Activated naive CD8-positive, alpha-beta T cell treated with anti-CD3 and anti-CD28 coated beads for 36 hours (primary cell): ENCODE measurements at places on chromosomes 11 and 22.

DNA sequence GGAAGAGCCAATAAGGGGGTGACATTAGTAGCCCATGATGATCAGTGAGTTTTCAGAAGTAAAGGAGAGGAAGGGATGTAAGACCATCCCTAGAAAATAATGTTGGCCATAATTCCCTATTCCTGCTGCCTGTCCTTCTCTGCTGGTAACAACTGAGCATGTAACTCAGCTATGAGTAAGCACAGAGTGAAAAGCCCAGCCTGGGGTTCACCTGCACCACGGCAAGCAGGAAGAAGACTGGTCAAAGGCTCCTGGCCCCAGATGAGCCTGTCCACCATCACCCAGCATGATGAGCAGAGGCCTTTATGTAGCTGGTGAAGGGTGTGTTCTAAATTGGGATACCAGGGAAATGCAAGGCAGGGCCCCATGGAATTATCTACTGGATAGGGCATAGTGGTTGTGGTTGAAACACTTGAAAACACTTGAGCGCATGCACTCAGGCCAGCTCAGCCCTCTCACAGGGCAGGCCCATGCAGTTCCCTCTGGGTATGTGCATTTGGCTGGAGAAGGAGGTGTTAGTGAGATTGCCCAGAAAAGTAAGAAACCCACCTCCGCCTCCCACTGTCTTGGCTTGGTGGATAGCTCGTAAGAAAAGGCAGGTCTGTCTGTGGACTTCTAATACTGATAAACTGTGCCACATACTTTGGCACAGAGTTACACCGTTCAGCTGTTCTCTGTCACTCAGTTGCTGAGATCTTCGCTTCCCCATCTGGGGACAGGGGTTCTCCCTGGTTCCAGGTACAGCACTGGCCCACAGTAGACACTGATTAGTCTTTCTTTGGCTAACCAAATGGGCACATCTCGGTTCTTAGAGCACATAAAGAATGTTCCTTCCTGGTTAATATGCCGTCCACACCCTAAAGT lies 86.8 kb downstream of the AMOTL1 start:
- DNase-seq, result no peak

DNA sequence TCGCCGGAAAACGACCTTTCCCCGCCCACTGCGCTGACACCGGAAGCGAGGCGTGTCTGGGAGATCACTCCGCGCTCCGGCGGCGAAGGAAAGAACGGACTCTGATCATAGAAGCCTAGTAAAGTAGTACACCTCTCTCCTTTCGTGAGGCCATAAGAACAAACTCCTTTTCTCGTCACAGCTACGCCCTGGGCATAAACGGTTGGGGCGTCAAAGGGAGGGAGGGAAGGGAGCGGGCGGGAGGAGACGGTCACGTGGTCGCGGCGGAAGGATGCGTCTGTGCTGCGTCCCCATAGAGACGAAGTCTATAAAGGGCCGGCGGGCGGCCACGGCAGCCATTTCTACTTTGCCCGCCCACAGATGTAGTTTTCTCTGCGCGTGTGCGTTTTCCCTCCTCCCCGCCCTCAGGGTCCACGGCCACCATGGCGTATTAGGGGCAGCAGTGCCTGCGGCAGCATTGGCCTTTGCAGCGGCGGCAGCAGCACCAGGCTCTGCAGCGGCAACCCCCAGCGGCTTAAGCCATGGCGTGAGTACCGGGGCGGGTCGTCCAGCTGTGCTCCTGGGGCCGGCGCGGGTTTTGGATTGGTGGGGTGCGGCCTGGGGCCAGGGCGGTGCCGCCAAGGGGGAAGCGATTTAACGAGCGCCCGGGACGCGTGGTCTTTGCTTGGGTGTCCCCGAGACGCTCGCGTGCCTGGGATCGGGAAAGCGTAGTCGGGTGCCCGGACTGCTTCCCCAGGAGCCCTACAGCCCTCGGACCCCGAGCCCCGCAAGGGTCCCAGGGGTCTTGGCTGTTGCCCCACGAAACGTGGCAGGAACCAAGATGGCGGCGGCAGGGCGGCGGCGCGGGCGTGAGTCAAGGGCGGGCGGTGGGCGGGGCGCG lies at the start of gene ATF4:
ATF4 (plus strand) TSS at position 337 of the 880 bp plus-strand sequence. CDS start 884 bp downstream, outside the sequence.
- DNase-seq, result peak; percentile 82

DNA sequence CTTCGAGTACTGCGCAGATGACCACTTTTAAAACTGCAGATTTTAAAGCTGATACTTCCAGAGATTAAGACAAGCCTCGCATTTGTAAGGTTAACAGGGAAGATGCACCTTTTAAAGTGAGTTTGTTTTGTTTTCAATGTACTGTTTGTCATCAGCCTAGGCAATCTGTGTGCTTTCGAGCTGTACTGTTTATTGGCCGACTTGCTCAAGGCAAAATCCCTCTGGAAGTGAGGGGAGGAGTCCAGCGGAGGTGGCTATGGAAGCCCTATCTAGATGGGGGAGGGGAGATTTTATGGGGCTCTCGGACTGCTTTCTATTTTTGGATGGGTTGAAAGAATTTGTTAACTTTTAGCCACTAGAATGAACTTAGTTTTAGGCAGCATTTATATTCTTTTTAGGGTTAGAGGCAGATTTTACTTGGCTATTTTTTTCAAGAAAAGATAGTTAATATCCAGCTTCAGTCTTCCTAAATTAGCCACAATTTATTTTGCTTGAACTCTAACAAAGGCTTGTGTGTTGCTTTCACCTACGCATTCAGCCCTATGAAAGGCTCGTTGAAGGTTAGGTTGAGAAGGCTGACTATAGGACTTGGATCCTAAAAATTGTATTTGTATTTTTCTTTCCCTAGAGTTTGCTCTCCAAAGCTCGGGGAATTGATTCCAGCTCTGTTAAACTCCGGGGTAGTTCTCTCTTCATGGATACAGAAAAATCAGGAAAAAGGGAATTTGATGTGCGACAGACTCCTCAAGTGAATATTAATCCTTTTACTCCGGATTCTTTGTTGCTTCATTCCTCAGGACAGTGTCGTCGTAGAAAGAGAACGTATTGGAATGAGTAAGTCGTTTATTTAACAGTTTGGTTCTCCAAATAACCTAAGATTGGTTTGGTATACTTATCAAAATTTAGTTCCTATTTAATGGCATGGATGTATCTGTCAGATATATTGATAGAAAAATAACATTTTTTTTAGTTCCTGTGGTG lies 2.1 kb downstream of the WEE1 start:
- no peak for DNase-seq

- DNase-seq, result no peak
Measured at GRCh38 chr11:120332822-120333716, 3.1 kb upstream of the ARHGEF12 start.

DNA sequence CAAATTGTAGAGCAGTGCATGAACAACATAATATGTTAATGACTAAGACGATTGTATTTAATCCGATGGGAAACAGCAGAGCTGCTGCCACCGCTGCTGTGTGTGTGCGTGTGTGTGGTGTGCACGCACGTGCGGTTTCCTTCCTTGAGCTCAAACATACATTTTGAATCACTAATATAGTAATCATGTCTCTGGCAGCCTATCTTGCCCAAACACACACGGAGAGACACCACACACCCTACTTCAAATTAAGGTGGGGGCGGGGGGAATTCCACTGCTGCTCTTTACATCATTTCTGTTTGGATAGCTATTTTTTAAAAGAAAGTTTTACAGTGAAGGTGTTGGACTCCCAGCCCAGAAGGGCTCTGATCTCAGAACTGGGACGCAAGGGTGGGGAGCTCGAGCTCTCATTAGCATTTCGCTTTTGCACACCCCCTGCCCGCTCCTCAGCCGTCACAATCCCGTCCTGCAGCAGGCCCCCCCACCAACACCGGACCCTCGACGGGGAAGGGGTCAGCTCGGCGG lies 651 bp upstream of the FAM83F start:
- peak; percentile 64 for DNase-seq

- DNase-seq, result no peak
Measured at GRCh38 chr11:34926101-34926830, 9.8 kb downstream of the PDHX start.

DNA sequence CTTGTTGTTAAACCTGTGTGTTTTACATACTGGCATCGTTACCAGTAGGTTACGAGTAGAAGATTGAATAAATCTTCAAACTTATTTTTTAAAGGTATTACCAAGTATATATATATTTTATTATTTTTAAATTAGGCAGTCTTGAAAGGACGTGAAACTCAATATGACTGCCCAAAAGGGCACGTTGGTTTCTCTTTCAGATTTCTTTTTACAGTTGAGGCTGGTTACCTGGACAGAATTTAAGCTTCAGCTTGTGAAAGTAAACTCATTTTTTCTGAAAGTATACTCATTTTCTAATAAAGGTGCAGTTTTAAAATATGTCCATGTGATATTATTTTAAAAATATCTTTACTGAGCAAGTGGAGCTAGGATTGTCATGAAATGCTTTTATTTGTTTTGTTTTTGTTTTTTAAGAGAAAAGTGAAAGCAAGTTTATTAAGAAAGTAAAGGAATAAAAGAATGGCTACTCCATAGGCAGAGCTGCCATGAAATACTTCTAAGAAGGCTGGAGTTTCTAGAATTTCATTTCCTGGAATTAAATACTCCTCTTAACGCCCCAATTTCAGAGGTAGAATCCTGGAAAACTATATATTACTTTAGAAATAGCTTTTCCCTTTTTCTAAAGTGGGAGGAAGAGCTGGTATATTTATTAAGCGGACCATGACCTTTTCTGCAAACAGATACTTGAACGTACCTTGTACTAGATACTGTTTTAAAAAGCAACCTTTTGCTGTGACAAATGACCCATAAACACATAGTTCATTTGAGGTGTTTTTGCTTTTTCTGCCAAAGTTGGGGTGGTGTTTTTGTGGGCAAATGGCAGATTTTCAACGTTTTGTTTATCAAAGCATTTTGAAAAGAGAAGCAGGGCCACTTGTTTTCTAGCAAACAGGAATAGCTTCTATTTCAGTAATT lies 1.9 kb downstream of the FBXO7 start:
- DNase-seq, result no peak

DNA sequence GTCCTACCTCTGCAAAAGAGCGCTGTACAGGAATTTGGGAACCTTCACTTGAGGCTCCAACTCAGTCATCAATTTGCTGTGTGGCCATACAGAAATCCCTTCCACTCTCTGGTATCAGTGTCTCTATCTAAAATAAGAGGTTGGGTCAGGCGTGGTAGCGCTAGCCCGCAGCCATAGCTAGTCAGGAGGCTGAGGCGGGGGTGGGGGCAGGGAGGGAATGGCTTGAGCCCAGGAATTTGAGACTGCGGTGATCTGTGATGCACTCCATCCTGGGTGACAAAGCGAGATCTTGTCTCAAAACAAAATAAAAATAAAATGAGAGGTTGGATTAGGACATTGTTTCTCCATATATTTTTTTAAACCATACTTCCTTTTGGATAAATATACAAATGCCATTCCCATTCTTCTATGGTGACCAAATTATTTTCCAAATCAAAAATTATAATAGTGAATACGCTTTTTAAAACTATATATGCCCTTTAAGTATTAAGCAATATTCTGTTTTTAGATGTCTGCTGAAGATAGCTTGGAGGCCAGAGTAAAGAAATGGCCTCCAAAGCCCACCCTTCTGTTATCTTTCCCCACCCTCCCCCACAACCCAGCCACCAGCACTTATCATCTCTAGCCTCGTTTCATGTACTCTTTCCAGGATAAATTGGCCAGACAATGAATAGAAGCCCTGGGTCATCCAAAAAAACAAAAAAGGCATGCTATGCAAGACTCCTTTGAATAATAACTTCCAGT lies 87.2 kb downstream of the PLEKHA7 start:
- no peak for DNase-seq

- DNase-seq, result no peak
Measured at GRCh38 chr11:91299980-91300379, 924.6 kb upstream of the FAT3 start.

- no peak for DNase-seq
Measured at GRCh38 chr11:88697139-88697538, 359.6 kb upstream of the CTSC start.

DNA sequence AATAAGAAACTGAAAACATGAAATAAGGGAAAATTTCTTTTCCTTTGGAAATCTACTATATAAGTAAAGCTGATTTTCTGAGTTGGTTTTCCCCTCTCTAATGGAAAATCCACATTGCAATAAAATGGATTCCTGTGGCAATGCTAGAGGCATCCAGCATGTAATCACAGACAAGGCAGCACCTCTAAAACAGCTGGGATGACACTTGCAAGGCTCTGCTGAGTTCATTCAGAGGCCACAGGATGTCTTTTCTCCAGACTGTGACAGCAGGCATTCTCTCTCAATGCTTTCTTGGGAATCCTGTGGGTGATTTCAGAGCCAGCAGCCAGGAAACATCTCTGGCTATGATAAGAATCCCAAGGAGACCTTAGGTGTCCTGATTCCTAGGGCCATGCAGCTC lies 201.3 kb upstream of the BLID start:
- no peak for DNase-seq

DNA sequence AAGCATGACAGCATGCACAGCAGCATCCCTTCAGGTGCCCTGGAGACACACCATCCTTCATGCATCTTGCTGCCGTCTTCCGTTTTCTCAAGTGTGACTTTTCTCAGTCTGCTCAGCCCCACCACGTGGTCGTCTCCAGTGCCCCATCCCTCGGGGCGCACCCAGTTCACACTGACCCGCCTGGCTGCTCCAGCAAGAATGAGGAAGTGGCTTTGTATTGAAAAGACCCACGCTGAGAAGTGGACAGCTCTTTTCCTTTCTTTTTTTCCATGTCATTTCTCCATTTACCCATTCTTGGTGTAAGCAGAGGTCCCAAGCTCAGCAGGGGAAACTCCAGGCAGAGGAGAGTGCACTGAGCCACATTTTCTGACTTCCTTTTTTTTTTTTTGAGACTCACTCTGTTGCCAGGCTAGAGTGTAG lies 14.5 kb downstream of the SERPINH1 start:
- DNase-seq, result peak; percentile 13

- DNase-seq, result no peak
Measured at GRCh38 chr11:104858882-104859775, 39.1 kb downstream of the CASP12 start.

- no peak for DNase-seq
Measured at GRCh38 chr11:16917941-16918340, 96.3 kb downstream of the PLEKHA7 start.

DNA sequence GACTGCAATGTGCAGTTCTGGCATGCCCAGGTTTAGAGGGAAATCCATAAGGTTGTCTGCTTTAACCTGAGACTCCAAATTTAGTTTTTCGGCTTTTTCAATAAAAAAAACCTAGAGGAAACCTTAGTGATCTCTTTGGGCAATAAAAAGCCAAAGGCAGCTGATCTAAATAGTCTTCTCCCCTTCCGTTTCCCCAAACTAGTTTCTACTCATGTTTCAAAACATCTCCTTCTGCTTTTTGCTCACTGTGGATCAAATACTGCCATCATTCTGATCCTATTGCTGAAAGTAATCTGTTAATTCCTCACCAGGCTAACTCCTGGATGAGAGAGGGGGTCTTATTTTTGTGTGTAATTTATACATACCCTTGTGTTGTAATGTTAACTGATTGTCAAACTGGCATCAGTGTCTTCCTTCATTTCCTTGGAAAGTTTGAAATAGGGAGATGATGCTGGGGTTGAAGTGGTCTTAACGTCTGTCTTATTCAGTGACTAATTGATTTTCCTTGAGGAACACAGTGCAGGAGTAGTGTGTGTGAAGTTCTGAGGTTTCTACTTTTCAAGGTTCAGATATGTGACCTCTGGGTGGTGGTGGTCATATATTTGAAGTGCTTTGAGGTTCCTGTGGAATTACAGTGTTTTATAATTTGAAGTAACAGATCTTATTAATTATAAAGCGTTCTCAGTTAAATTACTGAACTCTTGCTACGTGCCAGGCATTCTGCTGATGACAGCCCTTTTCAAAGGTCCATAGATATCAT lies 55.0 kb downstream of the ARHGAP42 start:
- DNase-seq, result no peak
